ENCODE measurements at places on chromosomes 6 and 20. TPM values are rescaled to one million over a fixed set of nuclear protein-coding genes. Genes with fewer than 3 reads are reported as not detected.

Gene MLIP
- 1.2 TPM for total RNA-seq

Gene PRDM13
- not detected for total RNA-seq

Gene HNF4A
- 88.0 TPM for total RNA-seq

Gene MAS1
- total RNA-seq: not detected

Gene FUT9
- 1.0 TPM for total RNA-seq

Gene FARS2
- 9.9 TPM for total RNA-seq

Gene SPATS1
- not detected for total RNA-seq

Gene FERMT1
- total RNA-seq: 13.9 TPM

Gene ENPP5
- 11.5 TPM for total RNA-seq

Gene VGLL2
- total RNA-seq: not detected

Gene THBS2
- total RNA-seq: 5.5 TPM

Gene EPPIN
- total RNA-seq: not detected

Gene ADA
- 10.4 TPM for total RNA-seq

Gene PRR18
- 0.77 TPM for total RNA-seq

Gene TINAG
- 0.76 TPM for total RNA-seq

Gene MARCKS
- 129 TPM for total RNA-seq

Gene NRN1
- not detected for total RNA-seq

Gene C20orf141
- total RNA-seq: not detected

Gene QKI
- total RNA-seq: 81.8 TPM

Gene HLA-C
- total RNA-seq: 394 TPM

Gene TRIM10
- 0.12 TPM for total RNA-seq

Gene ZNF391
- total RNA-seq: 4.3 TPM

Gene KCNK5
- total RNA-seq: 11.4 TPM

Gene KPNA5
- total RNA-seq: 14.8 TPM

Gene DEFB118
- not detected for total RNA-seq

Gene PAQR8
- total RNA-seq: 34.0 TPM

Measured in hepatocyte (in vitro differentiated cells).